ENCODE measurements at places on chromosomes 5 and 9. TPM values are rescaled to one million over a fixed set of nuclear protein-coding genes. Genes with fewer than 3 reads are reported as not detected.

DNA sequence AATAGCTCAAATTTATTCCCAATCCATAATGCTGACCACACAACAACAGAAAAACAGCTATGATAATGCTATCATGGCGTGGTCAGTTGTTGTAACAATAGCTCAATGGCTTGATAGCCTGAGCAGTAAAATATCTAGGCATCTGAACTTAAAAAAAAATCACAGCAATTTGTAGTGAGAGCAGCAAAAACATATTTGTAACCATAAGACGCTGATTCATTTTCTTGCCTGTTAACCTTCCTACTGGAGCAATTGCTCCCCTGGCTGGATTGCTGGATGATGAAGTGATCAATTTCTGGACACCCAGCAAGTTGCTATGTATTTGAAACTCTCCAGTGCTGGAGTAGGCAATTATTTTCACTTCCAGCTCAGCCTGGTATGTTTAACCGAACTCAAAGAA, 115.1 kb downstream of the PCSK1 start:
- no peaks in the 10 kb centered on the region for H3K4me1 ChIP-seq
- H3K4me3 ChIP-seq: no peak overlapping the region
- H3K27ac ChIP-seq: no peak overlapping the region
- no peak for DNase-seq

DNA sequence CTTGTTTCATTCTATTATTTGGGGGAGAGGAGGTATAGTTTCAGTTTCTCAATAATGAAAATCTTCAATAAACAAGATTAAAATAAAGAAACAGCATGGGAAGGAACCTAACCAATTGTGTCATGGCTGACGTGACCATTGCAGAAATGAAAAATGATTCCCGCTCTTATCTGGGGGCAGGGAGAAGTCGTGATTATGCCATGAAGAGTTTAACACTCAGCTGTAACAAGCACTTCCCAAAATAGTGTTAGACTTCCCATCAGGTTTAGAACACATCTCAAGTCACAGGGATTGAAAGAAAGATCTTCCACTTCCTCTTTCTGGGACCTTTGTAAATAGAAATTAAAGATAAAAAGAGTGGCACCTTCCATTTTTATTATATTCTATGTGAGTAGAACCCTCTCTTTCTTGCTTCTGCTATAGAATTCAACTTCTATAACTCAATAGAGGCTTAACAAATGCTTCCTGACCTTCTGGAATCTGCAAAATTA, 122.2 kb downstream of the TRPM6 start:
- H3K36me3 ChIP-seq: no peaks in the 10 kb centered on the region
- no peak for DNase-seq
- no peaks in the 10 kb centered on the region for H3K4me1 ChIP-seq
- no peaks in the 10 kb centered on the region for H3K27me3 ChIP-seq
- H3K27ac ChIP-seq: no peak overlapping the region

The F2RL2 gene
- total RNA-seq: 4.6 TPM

DNA sequence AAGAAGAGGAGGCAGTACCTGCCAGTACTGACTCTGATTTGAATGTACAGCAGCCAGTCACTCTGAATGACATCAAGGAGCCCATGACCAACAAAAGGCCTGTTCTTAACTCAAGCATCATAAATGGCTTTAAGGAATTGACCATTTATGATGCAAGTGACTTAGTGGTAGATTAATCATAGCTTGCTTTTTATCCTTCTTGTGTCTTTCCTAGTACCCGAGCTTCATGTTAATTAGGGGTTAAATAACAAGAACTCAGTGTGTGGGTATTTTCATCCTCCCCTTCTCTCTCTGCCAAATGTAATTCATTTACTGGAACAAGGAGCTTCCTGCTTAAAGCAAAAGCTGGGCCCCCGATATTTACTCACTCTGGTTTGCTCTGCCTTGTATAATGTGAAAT, 146.5 kb downstream of the UNC13B start:
- H3K4me1 ChIP-seq: peaks cover 14% of the 10 kb centered on the region
- DNase-seq: no peak

DNA sequence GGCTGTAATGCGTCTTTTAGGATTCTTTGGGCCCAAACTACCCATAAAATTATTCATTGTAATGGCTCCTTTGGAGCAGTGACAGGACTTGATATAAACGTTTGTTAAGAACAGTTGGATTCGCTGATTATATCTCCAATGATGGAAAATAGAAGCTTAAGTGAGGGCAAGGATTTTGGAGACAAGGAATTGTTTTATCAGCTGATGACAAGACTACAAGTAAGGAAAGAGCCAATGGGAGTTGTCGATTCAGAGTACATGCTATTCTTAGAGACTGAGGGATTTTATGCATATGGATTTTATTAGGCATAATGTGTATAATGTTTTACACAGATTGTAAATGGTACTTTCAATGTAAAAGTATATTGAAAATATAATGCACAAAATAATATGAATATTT, 425.5 kb upstream of the RIOK2 start:
- no peaks in the 10 kb centered on the region for H3K36me3 ChIP-seq
- no peak overlapping the region for H3K4me3 ChIP-seq
- no peak overlapping the region for H3K27ac ChIP-seq
- no peaks in the 10 kb centered on the region for H3K4me1 ChIP-seq
- DNase-seq: no peak

GRCh38 chr9:121557581-121558447, 58.2 kb upstream of the GGTA1 start:
- no peaks in the 10 kb centered on the region for H3K36me3 ChIP-seq
- DNase-seq: no peak
- H3K27ac ChIP-seq: peak overlapping the region; percentile 85
